ENCODE measurements at places on chromosomes 4 and X.
A peak's percentile ranks its signal among the peaks of the same experiment; 100 is the strongest.

- DNase-seq = peak; percentile 17
These were observed 46.3 kb downstream of the ATP10D start for GRCh38 chr4:47531241-47531953.

DNA sequence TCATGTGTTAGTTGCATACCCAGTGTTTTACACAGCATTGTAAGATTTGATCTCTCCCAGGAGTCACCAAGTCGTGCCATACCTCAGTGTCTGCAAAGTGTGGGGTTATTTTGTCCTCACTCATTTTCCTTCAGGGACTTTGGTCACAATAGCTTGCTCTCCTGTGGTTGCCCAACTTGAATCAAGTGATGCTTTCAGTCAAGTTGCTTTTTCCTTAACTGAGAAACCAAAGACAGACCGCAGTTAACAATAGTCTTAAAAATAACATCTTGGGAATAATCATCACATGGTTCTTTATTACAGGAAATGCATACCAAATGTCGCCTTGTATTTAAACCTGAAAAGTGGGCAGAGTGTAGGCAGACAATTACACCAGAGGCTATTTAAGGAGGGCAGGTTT, 44.5 kb upstream of the NDP start:
- no peak for DNase-seq

- DNase-seq = no peak
These were observed 9.6 kb upstream of the NAF1 start for GRCh38 chr4:163175971-163176958.

DNA sequence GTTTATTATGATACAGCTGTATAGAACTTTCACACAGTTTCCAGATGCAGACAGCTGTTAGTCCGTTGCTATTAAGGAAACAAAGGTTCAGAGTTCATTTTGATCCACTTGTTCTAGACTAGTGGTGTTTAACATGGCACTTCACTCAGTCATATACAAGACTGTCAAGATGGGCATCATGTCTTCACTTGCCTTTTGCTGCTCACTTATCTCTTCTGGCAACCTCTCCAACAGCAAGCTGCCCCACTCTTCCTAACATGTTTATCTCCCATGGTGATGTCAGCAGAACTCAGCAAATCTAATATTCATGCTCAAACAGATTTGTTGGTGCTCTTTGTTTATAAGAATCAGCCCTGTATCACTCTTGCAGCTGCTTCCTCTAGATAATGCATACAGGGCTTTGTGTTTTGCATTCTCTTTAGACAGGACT, 236.2 kb upstream of the HAND2 start:
- DNase-seq = no peak

DNA sequence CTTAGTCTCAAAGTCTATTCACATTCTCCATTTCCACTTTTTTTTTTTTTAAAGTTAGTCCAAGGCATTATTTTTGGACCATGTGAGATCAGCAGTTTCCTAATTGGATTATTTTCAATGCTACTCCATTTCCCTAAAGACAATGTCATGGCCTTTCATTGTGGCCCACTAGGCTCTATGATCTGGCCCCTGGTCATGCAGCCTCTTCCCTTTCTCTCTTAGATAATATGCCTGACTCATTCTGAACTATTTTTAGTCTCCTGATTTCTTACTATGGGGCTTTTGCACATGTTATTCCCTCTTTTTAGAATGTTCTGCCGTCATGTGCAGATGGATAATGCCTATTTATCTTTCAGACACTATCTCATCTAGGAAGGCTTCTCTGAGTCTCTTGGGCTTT, 157.3 kb downstream of the TMA16 start:
- no peak for DNase-seq

GRCh38 chrX:155767876-155768769, 113.0 kb upstream of the VAMP7 start:
- DNase-seq = no peak

DNA sequence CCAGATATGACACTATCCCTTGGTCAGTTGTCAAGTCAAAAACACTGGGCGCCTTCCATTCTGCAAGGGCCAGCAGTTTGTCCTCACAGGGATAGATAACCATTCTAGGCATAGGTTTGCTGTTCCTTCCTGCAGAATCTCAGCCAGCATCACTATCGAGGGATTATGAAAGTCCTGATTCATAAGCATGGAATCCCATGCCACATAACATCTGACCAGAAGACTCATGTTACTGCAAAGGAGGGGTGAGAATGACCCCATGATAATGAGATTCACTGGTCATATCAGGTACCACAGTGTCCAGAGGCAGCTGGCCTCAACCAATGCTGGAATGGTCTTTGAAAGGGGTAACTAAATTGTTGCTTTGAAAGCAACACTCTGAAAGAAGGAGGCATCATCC, 84.7 kb downstream of the OTC start:
- DNase-seq = no peak

DNA sequence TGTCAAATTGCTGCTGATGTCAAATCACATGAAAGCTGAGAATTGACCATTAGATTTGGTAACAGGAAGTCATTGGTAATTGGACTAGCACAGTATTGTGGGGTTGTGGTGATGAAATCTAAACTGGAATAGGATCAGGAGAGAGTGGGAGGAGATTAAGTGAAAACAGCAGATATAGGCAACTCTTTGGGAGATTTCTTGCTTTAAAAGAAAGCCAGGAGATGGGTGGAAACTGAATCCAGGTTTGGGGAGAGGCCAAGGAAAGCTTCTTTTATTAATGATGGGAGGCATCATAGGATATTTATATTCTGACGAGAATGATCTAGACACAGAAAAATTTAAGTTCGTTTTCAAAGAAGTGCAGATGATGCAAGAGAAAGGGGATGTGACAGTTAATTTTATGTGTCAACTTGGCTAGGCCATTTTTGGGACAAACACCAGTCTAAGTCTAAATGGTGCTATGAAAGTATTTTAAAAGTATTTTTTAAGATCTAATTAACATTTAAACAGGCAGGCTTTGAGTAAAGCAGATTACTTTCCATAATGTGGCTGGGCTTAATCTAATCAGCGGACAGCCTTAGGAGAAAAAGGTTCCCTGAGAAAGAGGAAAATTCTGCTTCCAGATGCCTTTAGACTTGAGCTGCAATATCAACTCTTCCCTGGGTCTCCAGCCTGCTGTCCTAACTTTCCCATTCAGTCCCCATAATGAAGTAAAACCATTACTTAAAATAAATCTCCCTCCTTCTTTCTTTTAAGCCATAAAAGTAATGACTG, 24.7 kb downstream of the SEC24D start:
- DNase-seq = no peak

- no peak for DNase-seq
These were observed 20.9 kb downstream of the FAM9C start for GRCh38 chrX:13023567-13023966.

DNA sequence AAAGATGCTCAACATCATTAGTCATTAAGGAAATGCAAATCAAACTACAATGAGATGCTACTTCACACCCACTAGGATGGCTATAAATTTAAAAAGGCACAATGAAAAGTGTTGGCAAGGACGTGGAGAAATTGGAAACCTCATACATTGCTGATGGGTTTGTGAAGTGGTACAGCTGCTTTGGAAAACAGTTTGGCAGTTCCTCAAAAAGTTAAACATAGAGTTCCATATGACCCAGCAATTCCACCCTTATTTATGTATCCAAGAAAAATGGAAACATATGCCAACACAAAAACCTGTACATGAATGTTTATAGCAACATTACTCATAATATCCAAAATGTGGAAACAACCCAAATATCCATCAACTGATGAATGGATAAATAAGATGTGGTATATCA, 101.3 kb upstream of the MAGEB10 start:
- DNase-seq = no peak

DNA sequence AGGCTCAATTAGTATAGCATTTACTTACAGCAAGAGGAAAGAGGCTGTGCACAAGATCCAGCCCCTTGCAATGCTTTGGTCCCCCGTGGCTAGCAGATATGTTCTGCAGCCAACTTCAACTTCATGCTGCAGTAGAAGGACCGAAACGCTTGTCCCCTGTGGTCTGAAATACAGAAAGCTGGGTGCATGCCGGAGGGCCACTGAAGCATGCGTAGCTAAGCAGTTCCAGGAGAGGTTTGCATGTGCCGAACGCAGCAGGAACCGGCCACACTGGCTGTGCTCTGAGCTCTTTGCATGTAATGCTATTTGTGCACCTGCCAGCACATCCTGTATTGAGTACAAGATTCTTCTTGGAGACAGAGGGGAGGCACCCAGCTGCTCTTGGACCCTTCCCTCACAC, 35.8 kb upstream of the SHISA3 start:
- no peak for DNase-seq

GRCh38 chr4:56434599-56435139, 746 bp downstream of the PPAT start:
- DNase-seq = peak; percentile 24

- no peak for DNase-seq
These were observed 9.4 kb upstream of the CCNQ start for GRCh38 chrX:153608376-153608775.

DNA sequence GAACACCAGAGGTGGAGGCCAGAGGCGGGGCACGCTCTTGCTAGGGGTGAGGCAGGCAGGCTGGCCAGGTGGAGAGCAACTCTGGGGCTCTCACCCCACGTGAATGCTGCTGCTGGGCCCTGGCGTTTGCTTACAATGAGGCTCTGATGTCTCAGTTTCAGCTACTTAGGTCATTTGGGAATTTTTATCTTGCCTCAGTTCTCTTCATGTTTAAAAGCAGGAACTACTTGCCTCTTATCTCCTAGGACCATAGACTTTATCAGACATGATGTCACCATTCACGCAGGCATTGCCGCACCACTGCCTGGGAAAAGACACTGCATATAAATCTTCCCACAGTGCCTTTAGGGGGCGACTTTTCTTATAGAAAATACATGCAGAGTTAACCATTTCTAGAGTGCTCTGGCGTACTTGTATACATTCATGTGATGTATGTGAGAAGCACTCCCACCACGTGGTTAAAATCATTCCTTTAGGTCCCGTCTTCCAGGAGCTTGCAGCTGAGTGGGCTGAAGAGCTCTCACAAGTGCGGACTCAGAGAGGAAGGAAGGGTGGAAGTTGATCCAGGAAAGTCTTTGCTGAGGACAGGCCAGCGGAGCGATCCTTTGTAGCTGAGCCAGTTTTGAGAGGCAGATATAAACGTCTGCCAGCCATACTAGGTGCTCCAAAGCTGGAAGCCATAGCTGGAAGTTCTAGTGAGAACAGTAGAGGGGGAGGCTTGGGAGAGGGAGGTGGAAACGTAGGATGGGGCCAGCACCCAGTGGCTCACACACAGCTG, 84.3 kb upstream of the CLDN34 start:
- no peak for DNase-seq

- DNase-seq = no peak
These were observed 9.6 kb upstream of the SLAIN2 start for GRCh38 chr4:48331577-48332330.

DNA sequence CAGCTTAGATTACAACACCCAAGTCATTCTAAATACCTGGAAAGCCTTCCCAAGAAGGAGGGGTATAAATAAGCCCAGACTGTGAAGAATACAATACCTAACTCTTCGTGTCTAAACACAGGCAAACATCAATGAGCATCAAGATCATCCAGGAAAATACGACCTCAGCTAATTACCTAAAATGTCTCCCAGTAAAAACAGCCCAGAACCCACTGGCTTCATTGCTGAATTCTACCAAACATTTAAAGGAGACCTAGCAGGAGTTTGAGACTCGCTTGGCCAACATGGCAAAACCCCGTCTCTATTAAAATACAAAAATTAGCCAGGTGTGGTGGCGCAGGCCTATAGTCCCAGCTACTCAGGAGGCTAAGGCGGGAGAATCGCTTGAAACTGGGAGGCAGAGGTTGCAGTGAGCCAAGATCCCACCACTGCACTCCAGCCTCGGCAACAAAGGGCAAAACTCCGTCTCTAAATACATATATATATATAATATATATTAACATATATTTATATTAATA, 19.1 kb upstream of the HSFX4 start:
- no peak for DNase-seq

DNA sequence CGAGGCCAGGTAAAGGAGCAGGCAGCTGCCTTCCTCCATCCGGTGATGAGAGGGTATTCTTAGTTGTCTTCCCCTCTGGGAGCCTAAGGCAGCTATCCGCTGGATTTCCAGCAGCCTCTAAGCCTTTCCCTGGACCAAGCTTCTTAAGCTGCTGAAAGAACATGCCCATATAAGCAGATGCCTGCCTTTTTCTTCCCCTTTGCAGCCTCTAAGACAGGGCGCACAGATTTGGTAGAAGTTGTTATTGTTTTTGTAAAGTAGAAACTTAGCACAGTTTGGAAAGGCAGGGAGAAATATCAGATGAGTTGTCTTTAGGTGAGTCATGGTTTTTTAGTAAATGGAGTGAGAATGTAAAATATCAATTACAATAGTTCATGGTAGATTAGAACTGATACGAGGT, 210.8 kb downstream of the ARHGAP10 start:
- DNase-seq = no peak

GRCh38 chrX:68690936-68691501, 43.6 kb downstream of the STARD8 start:
- DNase-seq = no peak

- DNase-seq = no peak
These were observed 166.0 kb downstream of the FBXW7 start for GRCh38 chr4:152369902-152370295.

DNA sequence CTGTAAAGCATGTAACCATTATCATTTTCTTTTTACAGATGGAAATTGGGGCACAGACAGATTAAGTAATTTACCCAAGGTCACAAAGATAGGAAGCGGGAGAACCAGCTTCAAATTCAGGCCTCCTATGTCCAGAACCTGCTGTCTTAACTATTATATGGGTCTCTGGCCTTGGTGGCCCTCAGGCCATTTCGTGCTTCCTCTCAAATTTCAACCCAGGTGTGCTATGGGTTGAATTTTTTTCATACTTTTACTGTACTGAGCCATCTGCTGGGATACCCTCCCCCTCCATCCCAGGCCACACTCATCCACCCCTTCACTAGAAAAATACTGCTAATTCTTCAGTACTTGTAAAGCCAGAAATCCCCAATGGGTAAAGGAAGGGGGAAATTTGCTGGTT, 42.3 kb downstream of the KLF3 start:
- DNase-seq = no peak

DNA sequence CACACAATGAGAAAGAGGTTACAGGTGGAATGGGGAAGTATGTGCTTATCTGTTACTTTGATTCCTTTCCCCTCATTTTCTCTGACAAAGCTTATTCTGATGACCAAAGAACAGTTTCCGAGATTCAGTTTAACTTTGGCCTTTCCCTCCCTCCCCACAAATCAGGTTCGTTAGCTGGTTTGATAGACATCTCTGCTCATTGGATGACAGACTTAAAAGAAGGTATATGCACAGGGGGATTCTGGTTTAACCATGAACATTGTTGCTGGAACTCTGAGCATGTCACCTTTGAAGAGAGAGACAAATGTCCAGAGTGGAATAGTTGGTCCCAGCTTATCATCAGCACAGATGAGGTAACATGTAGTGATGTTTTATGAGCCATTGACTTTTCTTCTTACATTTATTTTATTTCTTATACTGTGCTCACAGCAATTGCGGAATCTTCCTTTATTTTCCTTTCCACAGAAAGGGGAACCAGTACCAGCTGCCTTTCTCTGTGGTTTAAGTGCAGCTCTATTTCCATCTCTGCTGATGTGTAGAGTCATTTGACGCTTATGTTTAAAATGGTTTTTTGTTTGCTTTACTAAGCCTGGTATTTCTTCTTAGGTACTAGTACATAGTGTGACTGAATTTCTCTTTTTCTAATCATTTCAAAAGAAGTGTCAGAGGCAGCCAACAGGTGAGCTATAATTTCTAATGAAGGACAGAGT, 125.0 kb downstream of the AKAP4 start:
- DNase-seq = no peak

GRCh38 chrX:13695601-13696115, 6.7 kb downstream of the RAB9A start:
- DNase-seq = no peak

Data from stimulated activated CD8-positive, alpha-beta memory T cell treated with anti-CD3 and anti-CD28 coated beads, Interleukin-4, amount 100 ng/mL, for 24 hours (primary cell).